ENCODE measurements at places on chromosomes 12 and 14.

DNA sequence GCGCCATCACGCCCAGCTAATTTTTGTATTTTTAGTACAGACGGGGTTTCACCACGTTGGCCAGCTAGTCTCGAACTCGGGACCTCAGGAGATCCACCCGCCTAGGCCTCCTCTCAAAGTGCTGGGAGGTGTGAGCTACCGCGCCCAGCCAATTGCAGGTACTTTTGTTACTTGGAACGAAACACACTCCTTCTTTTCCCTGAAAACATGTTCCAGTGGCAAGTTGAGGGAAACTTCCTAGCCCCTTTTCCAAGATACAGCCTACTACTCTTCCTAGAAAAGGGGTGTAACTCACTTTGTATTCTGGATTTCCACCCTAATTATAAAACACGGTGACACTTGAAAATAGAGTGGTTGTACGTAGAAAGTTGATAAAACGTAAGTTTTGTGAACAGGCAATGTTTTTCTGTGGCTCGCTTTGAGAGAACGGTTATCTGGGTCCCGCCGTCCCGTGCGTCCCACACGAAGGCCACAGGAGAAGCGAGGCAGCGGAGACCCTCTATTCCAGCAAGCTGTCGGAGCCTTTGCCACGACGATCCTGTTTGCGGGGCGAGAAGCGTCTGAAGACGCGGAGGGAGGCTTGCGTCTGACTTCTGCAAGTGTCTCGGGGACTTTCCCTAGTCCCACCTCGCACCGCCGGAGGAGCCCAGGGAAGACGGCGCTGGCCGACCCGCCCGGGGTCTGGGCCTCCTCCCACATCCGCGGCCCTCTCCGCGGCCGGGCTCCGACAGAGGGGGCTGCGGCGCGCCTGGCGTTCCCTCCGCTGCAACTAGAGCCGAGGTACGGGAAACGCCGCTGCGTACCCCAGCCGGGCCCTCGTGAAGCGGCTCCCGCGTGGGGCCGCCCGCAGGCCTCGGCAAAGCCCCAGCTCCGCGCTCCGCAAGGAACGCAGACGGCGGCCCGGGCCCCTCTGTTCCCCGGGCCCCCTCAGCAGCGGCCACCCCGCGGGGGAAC, 745 bp downstream of the CDCA4 start:
- no peak for DNase-seq

- DNase-seq: no peak
These were observed 8.3 kb upstream of the LRRC10 start for GRCh38 chr12:69619050-69619449.

GRCh38 chr12:99259040-99259934, 388.3 kb upstream of the GARIN6 start:
- DNase-seq: peak; percentile 27

DNA sequence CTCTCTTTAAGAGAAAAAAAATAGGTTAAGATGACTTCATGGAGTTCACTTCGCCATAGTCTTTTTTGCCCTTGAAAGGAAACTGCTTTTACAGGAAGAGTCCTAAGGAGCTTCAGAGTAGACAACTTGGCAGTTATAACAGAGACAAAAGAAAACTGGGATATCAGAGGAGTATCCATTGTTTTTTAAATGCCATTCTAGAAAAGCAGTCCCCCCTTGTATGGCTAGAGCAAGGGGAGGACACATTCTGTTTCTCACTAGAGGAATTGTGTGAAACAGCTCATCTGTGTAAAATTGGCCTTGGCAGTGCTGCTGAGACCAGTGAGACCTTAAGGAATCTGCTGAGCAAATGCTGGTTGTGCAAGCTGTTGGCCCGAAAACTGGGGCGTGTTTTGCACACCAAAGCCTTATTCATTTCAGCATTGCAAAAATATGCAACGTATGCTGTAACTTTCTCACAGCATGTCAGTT, 128.0 kb downstream of the GPR135 start:
- peak; percentile 58 for DNase-seq

DNA sequence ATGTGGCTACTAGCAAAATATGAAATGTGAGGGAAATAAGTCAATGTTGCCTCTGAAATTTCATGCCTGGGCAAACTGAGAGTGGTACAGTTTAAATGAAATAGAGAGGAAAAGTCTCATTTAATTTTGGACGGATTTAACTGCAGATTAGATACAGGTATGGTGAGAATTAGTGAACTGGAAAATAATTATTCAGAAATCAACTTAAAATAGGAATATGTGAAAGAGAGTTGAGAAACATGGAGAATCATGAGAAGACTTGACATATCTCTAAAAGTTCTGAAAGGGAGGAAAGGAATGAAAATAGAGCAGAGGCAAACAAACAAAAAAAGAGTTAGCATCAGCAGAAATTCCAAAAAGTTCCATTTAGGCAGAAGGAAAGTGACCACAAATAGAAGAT, 33.5 kb upstream of the BMAL2 start:
- no peak for DNase-seq
